ENCODE measurements at places on chromosomes 7 and 10. TPM values are rescaled to one million over a fixed set of nuclear protein-coding genes. Genes with fewer than 3 reads are reported as not detected.

FRA10AC1 gene
- 30.2 TPM for total RNA-seq

IGF2BP3 gene
- 108 TPM for total RNA-seq

FAM13C gene
- not detected for total RNA-seq

DNA sequence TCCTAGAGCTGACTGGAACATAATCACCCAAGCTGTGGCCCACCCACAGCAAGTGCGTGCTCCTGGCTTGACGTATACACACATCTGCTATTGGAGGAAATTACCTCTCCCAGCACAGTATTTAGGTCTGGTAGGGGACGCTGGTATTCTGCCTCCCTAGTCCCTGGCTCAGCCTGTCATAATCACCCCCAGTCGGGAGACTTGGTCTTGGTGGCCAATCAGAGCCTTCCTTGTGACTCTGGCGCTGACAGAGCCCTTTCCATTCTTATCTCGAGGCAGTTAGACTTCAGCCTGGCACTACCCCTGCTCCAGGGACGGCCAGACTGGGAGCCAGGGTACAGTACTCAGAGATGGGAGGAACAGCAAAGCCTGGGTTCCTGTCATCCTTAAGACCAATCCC is 14.3 kb upstream of the PRKAG2 start:
- DNase-seq: no peak

C10orf67 gene
- not detected for total RNA-seq

SCART1 gene
- total RNA-seq: 15.2 TPM

FKBP9 gene
- total RNA-seq: 1.1 TPM

DNA sequence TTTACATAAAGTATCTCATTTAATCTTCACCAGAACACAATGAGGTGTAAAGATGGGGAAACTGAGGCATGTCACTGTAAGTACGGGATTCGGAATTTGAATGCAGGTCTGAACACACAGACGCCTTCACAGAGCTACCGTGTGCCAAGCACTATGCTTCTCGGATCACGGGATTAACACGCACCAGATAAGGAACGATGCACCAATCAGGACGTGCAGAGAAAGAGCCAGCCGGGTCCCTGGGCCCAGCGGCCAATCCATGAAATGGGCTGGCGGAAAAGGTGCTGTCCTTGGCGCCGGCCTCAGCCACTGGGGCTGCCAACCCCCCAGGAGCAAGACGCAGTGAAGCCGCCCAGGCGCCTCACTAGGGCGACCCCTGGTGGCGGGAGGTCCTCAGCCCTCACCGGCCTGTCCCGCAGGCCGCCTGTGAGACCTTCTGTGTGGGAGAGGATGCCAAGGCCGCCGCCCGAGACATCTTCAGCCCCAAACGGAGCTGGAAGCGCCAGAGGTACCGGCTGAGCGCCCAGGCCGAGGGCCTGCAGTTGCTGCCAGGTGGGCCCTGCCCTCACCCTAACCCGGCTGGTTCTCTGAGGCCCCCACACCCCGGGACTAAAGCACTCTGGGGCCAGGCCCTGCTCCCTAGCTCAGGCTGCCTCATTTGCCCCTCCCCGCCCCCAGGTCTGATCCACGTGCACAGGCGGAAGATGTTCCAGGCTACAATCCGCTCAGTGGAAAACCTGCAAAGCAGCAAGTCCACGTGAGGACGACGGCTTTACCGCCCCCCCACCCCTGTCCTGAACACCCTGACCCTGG is 15.6 kb downstream of the ATG9B start:
- DNase-seq: peak; percentile 73

GRCh38 chr7:135959646-135960363 is 17.4 kb downstream of the MTPN start:
- DNase-seq: no peak

DNA sequence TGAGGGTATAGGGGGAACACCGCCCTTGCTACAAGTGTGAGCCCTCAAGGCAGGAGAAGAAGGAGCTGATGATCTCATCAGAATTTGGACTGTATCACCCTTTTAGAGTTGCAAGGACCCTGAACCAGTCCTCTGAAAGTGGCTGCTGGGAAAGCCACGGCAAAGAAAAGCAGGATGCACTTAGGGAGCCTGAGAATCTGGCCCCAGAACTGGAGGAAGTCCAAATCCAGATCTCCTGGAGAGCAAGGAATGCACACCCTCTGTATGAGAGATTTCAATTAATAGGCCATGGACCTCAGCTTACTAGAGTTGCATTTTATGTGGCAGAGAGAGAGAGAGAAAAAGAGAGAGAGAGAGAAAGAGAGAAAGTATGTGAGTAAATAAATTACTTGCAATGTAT is 662.9 kb downstream of the CCSER2 start:
- DNase-seq: no peak

KIAA1549 gene
- 3.0 TPM for total RNA-seq

GRCh38 chr7:75819711-75820110 is 6.1 kb upstream of the CCL24 start:
- DNase-seq: no peak

DNA sequence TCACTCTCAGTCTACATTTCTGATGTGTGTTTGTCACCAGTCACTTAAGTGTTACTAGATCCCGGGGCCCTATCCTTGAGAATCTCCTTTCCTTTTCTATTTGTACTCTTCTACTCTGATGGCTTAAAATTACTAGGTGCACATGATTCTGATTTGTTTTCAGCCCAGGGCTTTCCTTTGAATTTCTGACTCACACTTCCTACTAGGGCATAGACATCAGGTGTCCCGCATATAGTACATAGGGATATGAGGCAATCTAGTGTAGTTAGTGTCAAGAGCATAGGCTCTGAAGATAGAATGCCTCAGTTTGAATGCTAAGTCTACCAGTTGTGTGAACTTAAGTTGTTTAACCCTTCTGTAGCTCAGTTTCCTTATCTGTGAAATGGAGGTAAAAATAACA is 49.4 kb upstream of the LRRN3 start:
- no peak for DNase-seq

- no peak for DNase-seq
Measured at GRCh38 chr7:116843378-116843777, 19.0 kb upstream of the CAPZA2 start.

ACTR3C gene
- total RNA-seq: not detected

DNA sequence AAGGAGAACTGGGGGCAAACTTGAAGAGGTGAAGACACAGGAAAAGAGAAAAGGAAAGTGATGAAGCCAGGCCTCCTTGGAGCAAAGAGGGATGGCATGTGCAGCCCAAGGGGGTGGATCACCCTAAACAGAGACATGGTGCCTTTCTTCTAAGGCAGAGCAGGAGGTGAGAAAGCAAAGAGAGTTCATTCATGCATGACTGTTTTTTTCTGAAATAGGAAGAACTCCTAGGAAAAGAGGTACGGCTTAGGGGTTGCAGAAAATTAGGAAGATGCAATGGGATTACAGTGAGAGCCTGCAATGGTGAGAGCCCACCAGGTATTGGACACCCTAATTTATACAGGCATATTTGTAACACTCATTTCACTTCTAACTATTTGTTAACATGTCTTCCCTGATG is 15.9 kb downstream of the ITGB1 start:
- no peak for DNase-seq

GRCh38 chr10:79146611-79147130 is 77.9 kb downstream of the ZMIZ1 start:
- DNase-seq: no peak

GRCh38 chr10:122112021-122112616 is 123.2 kb downstream of the TACC2 start:
- no peak for DNase-seq

DNA sequence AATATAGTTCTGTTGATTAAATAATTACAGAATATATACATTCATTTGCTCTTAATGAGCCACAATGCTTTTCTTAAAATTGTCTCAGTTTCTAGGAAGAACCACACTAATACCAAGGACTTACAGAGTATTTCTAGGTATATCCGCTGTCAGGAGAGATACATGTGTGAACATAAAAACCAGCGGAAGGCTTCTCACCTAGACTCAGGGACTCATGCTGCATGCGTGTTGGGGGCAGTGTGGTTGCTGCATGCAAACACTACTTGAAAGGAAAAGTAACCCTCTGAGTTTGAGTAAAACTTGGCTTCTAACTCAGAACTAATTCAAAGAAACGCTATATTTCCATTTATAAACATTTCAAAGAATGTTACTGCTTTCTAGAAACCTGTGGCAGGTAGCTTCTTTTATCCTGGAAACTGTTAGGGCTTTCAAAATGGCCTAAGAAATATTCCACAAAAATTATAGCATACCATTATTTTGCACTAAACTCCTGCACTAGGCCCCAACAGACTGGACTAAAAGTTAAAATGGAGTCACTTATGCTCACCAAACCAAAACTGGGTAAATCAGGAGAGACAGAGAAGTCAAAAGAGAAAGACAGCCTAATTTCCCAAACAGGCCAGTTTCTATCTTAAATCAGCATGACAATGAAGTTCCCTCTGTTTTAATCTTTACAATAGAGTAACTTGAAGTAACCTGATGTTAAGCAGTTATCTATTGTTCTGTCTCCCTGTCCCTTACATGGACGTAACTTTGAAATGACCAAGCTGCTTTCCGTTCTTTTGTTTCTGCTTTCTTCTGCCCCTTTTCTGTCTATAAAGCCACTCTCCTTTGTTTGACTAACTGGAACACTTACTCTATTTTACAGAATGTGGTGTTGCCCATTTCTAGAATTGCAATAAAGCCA is 95.2 kb upstream of the FAM133B start:
- no peak for DNase-seq

DNA sequence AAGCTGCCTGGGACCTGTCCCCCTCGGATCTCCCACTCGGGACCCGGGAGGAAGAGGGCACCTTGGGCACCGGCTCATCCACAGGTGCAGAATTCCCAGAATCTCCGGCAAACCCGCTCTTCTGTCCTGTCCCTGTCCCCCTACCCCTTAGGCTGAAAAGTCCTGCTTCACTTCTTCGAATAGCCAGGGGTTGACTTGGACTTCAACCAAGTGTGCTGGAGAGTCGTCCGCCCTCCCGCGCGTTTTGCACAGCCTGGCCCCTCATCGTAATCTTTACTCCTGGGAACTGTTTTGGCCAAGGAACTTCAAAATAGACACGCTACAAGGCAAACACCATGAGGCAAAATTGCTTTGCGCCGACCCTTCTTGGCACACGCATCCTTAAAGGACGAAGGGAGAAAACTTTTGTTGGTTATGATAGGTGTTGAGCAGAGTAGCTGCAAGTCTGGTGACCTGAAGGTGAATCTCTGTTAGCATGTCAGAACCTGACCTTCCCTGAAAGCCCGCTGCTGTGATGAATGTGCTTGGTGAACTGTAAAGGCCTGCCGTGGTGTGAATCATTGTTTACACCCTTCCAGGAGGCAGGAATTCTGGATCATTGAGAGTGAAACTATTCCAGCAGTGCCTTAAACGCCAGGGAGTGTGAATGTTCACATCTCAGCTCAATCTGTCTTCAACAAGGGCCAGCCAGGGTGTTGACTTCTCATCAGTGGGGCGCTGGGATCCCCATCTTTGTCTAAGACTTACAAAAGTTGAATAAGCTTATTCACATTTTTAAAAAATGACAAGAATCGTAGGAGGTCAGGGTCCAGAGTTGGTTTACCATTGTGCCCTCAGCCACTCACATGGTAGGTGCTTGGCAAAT is 589 bp upstream of the RAPGEF5 start:
- no peak for DNase-seq

GRCh38 chr7:42730586-42730985 is 181.3 kb downstream of the C7orf25 start:
- DNase-seq: no peak

DNA sequence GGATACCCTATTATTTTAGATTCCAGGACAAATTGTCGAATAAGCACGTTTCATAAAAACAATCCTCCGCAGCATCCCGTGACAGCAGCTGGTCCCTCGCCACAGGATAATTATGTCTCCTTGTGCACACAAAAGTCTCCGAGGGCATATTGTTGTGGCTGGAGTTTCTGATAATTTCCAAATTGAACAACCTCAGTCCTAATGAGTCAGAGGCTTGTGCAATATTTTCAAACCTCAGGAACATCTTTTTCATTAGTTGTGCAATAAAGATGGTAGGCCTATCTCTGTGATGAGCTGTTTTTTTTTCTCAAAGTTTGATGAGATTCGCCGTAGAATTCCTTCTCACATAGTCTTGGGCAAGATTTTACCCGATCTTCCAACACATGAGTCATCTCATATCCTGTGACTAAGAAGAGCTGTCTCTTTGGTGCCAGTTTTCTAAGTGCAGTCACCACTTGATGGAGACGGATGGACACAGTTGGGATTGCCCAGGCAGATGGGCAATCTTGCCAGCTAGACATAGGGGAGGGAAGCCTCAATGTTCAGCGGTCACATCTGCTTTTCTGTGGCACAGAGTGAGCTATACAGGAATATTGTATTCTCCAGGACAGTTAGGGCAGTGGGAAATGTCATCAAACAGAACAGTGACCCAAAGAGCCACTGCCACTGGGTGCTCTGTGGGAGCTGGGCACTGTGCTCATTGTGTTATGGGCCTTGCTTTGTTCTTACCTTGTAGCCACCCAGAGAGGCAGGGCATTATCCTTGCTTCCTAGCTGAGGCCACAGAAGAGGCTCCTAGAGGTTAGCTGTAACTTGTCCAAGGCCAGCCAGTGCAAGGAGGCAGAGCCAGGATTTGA is 7.8 kb downstream of the HTRA1 start:
- no peak for DNase-seq

DNA sequence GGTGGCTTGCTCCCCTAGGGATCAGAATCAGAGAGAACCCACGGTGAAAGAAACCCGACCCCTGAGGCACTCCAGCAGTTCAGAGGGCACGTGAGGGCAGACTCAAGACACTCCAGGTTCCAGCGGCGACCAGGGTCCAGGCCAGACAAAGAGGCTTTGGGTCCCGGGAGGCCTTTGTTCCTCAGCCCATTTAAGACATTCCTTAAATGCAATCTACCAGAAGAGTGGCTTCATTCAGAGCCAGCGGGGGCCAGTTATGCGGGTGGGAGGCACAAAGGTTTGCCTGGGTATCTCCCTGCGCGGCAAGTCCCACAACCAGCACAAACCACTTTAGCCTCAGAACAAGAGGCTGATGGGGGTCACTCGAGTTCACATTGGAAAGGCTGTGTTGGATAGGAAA is 53.6 kb downstream of the AFAP1L2 start:
- DNase-seq: no peak

MUC3A gene
- not detected for total RNA-seq

DNA sequence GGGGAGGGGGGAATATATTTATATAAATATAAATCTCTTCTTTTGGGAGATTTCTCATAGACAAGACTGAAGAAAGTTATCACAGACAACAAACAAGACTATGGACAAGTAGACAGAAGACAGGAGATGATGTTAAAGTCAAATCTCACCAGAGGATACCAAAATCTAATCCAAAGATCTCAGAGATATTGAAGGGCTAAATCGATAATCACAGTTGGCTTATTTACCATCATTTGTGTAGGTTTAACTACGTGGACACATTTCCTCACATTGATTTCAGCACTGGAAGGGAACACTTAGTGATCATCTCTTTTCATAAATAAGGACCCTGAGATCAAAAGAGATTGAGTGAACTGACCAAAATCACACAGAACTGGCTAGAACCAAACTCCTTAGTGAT is 2.7 kb upstream of the INPP5F start:
- DNase-seq: no peak

GRCh38 chr7:91405092-91405788 is 141.0 kb downstream of the FZD1 start:
- DNase-seq: no peak

GRCh38 chr10:48595539-48595932 is 9.3 kb downstream of the ARHGAP22 start:
- DNase-seq: no peak

SFRP4 gene
- total RNA-seq: not detected
